Cardiac septum (tissue), 1 donor: ENCODE measurements at places on chromosomes 1 and 21. TPM values are rescaled to one million over a fixed set of nuclear protein-coding genes. Genes with fewer than 3 reads are reported as not detected.

Gene CORT
- not detected for total RNA-seq

Gene NUF2
- total RNA-seq, result 0.24 TPM

Gene A3GALT2
- total RNA-seq, result not detected

Gene MEAF6
- total RNA-seq, result 40.1 TPM

Gene CYP2J2
- 160 TPM for total RNA-seq

Gene GNG4
- total RNA-seq, result 0.24 TPM

Gene CYP4A11
- not detected for total RNA-seq

Gene MAPKAPK2
- total RNA-seq, result 242 TPM
